ENCODE measurements at places on chromosomes 11 and 22.

- no peak for DNase-seq
Observed at GRCh38 chr11:60917267-60917666, 3.3 kb downstream of the TMEM109 start.

DNA sequence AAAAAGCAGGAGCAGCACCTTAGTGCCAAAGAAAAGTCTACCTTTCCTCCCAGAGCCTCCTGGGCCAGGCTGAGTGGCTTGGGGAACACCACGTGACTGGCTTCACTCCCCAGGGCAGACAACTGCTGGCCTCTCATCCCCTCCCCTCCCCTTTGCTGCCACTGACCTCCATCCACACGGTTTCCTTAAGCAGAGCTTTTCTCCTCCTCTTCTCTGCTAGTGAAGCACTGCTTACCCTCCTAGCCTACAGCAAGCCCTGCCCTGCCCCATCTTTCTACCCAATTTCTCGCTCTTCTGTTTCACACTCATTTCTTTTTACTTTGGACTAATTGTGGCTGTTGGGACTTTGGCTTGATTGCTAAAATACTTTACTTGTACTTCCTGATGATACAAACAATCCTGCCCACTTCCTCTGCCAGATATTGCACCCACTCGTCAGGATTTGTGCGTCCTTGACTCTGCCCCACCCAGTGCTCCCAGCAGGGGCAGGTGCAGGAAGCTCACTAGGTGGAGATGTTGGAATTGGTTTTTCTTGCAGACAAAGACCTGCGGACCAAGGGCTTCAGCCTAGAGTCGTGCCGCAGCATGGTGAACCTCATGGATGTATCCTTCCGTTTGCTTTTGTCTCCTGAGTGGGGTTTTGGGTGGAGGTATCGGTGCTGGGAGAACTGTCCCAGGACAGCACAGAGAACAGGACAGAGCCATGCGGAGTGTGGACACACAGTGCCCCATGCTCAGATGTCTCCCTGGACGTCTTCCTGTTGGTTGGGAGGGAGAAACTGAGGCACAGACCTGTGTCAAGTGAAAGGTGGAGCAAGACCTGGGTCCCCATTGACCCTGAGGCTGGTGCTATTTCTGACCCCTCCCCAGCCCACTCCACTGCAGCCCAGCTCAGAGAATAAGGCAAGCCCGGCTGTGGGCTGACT lies 27.3 kb downstream of the CAPN1 start:
- DNase-seq = no peak

GRCh38 chr11:120532082-120532831 lies 20.7 kb downstream of the GRIK4 start:
- no peak for DNase-seq

- DNase-seq = no peak
Observed at GRCh38 chr11:95248666-95249467, 17.9 kb upstream of the SESN3 start.

DNA sequence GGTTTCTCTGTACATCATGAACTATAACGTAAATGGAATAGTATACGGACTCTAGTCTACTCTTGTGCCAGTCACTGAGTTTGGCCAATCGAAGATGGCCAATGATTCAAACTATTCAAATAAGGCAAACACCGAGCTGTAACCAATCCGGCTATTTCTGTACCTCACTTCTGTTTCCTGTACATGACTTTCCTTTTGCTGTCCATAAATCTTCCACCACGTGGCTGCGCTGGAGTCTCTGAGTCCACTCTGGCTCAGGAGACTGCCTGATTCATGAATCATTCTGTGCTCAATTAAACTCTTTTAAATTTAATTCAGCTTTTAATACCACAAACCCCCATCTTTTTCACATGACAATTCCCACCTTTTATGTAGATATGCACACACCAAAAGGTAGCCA lies 1.5 kb upstream of the JAML start:
- DNase-seq = no peak

DNA sequence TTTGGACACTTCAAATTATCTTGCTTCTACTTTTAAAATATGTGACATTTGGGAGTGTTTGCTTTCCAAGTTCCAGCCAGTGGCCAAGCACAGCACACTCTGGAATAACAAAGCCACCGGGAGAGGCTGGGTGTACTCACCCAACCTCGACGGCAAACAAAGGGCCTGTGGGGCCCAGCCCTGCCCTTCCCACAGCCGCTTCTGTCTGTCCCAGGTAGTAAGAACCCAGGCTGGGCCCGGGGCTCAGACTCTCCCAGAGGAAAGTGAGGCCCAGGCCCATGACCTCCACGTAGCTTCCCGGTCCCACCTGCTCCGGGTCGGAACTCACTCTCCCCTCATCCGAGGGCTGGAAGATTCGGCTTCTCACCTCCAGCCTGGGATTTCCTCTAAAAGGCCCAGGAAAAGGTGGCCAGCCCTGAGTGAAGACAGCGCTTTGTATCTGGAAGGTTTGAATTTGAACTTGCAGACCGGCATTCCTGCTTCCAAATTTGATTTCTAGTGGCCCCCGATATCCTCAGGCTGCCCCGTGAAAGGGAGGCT lies 93.5 kb downstream of the CELSR1 start:
- peak; percentile 61 for DNase-seq

DNA sequence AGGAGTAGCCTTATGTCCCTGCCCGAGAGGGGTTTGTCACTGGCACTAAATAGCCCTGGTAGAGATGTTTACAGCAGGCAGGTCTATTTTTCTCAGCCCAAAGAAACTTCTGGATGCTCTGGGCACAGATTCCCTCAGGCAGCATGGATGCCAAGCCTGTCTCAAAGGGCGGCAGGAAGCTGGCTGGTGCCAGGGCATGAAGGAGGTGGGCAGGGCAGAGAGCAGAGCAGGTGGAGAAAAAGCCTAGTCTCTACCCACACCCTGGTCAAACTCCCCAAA lies 4.1 kb upstream of the GAS2L1 start:
- DNase-seq = no peak

DNA sequence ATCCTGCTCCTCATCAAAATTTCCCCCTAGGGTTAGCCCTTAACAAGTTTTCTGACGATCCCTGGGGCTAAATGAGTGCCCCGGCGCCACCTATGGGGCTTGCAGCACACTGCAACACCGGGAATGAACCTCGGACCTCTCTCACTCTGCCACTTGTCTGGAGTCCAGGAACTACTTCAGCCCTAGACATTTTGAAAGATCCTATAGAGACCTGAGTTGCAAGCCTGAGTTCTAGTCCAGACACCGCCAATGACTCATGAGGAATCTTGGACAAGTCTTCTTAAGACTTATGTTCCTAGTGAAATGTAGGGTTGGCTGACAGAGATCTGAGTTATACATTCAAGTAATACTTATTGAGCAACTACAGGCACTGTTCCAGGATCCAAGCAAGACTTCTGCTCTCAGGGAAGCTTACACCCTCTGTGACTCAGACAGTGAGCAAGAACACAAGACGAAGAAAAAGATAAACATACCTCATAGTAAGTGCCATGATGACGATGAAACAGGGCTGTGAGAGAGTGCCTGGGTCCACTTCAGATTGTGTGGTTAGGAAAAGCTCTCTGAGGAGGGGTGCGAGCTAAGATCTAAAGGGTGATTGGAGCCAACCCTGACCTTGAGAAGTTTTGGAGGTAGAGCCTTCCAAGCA lies 10.2 kb upstream of the STK33 start:
- DNase-seq = peak; percentile 75

- DNase-seq = no peak
Observed at GRCh38 chr11:80083531-80083951, 642.7 kb upstream of the TENM4 start.
